PC-3 (cell line): ENCODE measurements at places on chromosomes 6 and 20.

GRCh38 chr20:47380481-47380880 lies 24.0 kb upstream of the ZMYND8 start:
- no peak for DNase-seq

- no peak for DNase-seq
Measured at GRCh38 chr6:149445095-149445466, 39.7 kb downstream of the ZC3H12D start.

DNA sequence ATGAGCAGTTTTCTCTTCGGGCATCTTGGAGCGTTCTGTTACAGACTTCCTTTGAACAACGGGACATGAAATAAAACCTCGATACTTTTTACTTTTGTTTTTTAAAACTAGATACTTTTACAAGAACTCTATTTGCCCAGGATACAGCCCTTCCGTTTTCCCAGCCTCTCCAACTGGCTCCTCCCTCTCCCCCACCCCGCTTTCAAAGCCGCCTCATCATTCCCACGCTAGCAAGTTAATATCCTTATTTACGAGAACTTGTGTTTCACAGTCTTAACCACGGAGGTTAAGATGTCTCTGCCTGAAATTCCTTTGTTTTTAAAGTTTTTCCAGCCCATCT lies 241 bp upstream of the CFAP206 start:
- DNase-seq, result peak; percentile 28

- DNase-seq, result peak; percentile 27
Measured at GRCh38 chr6:56399672-56400263, 152.4 kb upstream of the COL21A1 start.

DNA sequence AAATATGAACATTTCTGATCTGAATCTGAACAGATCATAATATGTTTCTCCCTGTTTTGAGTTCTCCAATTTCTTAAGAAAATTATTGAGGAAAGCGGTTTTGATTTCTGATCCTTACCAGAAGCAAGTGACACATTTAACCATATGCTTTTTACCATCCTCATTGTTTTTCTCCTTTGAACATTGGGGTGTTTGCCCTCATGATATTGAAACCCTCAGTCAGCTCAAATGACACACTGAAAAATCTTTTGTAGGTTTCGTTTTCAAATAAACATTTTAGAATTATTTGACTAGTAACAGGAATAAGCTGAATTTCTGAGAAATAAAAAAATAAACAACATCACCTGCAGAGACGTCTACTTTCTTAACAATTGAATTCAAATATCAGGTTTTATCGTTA lies 252.1 kb downstream of the DOK5 start:
- no peak for DNase-seq

- no peak for DNase-seq
Measured at GRCh38 chr20:59103573-59103972, 60.0 kb upstream of the ZNF831 start.

DNA sequence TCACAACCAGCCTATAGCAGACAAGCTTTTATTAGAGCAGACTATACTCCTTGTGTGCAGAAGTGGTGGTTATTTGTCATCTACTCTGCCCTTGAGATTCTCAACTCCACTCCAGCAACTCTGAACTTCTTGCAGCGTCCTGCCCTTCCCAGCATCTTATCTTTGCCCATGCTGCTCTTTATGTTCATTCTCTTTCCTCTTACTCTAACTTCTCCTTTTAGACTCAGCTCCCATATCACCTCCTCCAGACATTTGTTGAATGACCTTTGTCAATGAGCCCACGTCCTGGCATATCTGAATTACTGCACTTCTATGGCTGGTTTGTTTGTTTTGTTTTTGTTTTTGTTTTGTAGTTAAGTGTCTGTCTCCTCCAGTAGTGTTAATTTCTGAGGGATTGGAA lies 81.2 kb downstream of the KCNQ5 start:
- no peak for DNase-seq

DNA sequence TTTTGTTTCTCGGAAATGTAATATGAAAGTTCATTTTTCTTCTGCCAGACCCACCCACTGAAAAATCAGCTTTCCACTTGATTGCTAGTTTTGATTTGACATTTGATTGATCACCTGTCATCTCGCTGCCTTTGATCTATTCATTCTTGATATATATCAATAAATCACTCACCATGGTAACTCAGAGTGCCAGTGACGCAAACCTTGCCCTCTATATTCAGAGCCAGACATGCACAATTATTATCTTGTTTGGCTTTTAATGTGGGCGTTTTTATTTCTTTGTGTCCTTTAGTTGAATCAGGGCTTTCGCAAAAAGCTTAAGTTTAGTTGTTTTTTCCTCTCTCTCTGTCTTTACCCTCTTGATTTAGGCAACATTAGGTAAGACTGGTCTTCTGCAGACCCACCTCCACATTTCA lies 2.0 kb downstream of the TSHZ2 start:
- DNase-seq, result no peak

DNA sequence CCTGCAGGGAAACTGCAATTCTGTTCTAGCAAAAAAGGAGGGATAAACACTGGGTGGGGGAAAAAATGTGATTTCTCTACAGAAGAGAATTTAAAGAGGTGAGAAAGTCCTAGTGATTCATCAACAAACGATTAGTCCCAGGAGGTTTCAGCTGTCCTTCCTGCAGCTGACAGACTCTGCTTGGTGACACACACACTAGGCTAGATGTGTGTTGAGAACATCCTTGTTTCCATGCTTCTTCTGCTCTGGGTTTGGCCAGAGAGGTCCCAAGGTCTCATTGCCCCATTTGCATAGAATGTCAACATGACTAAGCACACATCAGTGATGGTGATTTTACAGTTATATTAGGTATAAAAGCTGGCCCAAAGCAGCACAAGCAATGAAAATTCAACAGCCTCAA lies 258.3 kb downstream of the NFATC2 start:
- DNase-seq, result peak; percentile 44

GRCh38 chr20:52269321-52269720 lies 77.7 kb upstream of the ZFP64 start:
- no peak for DNase-seq

GRCh38 chr6:39918831-39919230 lies 15.4 kb downstream of the MOCS1 start:
- no peak for DNase-seq

DNA sequence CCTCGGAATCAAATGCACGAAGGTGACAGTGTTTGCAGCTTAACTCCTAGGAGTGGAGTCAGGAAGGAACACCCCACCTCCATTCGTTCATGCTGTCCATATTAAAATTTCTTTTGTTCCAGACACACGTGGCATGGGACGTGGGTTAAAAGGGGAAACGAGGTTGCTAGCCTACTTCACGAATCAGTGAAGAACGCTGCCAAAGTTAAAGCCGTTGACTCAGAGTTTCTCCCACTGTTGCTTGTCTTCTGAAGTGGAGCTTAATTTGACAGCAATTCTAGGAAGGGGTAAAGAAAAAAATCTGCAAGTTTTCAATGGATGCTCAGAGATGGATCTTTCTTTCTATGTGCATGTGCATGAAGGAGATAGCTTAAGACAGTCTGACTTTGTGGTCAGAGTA lies 499.1 kb downstream of the CD83 start:
- no peak for DNase-seq

- no peak for DNase-seq
Measured at GRCh38 chr6:53344969-53345368, 3.8 kb downstream of the ELOVL5 start.
